ENCODE measurements at places on chromosomes 7 and 10.

- DNase-seq: no peak
These were observed 650.4 kb downstream of the SDK1 start for GRCh38 chr7:3951316-3952055.

- DNase-seq: no peak
These were observed 317.8 kb downstream of the SH2D4B start for GRCh38 chr10:80855348-80855971.

GRCh38 chr7:1255080-1255816, 22.6 kb downstream of the UNCX start:
- no peak for DNase-seq

DNA sequence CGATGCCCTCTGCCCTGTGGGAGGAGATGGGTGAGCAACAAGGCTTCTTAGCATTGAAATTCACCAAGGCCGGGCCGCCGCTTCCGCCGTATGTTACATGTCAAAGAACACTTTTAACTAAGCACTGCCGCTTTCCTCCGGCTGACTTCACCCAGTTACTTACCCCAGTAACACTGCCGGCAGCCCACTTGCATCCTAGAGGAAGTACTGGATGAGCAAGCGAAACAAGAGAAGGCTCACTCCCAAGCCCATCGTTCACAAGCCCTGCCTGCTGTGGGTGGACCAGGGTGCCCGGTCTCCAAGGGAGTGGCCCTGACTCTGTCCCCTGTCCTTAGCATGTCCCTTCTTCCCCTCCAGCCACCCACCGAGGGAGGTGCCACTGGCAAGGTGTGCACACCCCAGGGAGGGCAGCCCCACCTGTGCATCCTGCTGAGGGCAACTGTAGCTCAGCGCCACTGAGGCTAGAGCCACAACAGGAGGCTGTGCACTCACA, 73.1 kb upstream of the EBF3 start:
- DNase-seq: no peak

DNA sequence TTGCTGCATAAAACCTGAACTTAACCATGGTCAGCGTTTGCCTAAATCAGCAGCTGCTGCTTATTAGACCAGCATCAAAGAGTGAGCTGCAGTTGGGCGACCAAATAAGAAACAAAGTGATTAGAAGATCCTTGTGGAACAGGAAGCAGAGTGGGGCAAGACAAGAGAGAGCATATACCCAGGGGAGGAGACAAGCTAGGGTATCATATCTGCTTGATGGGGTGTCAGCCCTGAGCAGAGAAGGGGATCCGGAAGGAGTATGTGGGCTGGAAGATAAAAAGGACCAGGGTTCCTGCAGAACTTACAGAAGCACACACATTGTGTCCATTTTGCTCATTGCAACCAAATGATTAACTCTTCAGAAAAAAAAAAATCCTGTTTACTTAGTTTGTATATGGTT, 213.6 kb downstream of the CELF2 start:
- DNase-seq: no peak

- DNase-seq: no peak
These were observed 48.4 kb upstream of the CRTAC1 start for GRCh38 chr10:98078774-98079173.

- no peak for DNase-seq
These were observed 25.7 kb downstream of the SNX8 start for GRCh38 chr7:2288503-2288902.

- DNase-seq: no peak
These were observed 375.8 kb downstream of the HGF start for GRCh38 chr7:81394029-81394428.

DNA sequence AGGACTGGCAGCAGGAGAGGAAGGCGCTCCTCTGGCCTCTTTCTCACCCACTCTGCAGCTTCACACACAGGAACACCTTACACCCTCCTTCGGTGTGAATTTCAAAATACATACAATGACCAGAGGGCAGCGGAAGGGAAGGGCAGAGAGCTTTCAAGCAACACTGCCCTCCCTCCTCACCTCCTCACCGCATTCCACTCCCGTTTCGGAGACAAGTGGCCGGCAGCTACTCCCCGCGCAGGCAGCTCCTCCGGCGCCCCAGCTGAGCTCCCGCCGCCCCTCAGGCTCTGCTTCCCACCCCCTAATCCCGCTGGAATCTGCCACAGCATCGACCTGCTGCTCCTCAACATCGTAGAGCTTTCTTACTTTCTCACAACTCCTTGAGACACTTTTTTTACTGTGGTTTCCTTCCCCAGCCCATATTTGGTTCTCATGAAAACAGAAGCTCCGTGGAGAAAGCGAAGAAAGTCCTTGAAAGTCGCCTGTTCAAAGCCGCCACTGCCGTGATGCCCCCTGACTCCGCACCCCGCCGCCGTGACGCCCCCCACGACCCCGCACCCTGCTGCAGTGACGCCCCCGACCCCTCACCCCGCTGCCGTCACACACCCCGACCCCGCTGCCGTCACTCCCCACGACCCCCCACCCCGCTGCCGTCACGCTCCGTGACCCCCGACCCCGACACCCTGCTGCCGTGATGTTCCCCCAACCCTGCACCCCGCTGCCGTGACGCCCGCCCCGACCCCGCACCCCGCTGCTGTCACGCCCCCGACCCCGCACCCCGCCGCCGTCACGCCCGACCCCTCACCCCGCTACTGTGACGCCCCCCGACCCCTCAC, 14.6 kb upstream of the GPER1 start:
- no peak for DNase-seq

DNA sequence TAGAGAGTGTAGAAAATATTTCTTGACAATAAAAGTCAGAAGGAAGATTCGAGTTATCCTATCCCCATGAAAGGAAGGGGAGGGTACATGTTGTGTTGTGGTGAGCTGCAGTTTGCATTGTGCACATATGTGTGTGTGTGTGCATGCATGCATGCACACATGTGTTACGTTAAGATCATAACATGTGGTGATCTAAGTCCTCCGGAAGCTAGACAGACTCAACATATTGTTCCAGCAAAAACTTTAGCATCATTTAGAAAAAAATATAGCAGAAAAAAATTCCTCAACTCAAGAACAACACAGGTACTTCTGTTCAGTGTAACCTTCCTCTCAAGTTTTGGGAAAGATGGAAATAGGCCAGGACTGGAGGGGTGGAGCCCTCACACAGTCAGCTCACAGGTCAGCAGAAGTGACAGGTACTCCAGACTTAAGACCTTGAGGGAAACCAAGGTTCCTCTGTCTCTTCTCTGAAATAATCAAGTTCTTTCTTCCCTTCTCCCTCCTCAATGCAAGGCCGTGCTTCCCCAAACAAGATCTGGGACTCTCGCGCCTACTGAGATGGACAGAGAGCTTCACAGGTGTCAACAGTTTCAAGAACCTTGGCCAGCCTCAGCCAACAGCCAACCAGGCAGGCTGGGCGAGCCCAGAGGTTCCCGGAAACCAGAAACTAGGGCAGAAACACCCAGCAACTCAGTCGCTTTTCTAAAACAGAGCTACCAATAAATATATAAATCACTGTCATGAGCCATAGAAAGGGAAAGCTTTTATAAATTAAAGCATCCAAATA, 205.2 kb downstream of the FAM107B start:
- peak; percentile 42 for DNase-seq

DNA sequence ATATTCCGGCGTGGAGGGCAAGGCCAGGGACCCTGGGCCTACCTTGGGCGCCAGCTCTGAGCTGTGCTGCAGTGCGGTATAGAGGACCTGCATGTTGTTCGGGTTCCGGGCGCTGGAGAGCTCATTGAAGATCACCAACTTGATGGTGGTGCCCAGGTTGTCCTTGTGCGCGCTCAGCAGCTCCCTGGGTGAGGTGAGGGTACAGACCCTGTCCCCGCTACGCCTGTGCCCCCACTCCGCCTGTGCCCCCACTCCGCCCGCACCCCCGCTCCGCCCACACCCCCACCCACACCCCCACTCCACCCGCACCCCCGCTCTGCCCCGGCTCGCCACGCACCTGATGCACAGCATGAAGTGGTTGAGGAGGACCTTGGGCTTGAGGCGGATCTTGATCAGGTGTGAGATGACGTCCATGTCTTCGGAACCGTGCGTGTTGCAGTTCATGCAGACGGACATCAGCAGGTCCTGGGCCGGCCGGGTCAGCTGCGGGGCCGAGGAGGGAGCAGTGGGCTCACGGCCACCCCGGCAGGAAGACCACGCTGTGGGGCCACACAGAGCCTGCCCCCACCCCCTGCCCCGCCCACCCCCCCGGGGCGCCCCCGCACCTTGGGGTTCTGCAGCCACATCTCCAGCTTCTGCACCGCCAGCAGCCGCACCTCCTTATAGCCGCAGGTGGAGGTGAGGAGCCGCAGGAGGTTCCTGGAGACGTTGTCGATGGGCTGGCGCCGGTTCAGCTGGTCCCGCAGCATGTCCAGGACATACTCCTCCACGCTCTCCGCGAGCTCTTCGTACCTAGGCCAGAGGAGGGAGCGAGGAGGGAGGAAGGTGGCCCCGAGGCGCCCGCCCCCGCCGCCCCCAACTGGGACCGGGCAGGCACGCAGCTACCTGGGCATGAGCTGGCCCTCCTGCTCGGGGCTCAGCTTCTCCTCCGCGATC, 5.6 kb downstream of the INTS1 start:
- DNase-seq: no peak

DNA sequence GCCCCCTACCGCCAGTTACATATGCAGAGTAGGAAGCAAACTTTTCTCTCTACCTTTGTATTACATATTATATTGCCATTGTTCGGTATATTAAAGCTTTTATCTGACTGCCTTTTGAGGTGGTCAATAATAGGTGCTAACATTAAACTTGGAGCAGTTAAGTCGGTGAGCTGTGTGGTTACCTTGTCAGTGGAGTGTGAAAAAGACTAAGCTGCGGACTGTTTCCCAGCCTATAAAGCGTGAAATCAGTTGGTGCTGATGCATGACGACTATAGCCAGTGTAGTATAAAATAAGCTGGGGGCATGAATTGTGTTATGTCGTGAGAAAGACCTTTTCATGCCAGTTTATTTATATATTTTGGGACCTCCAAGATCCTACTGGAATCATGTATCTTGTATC, 33.7 kb downstream of the R3HCC1L start:
- no peak for DNase-seq

DNA sequence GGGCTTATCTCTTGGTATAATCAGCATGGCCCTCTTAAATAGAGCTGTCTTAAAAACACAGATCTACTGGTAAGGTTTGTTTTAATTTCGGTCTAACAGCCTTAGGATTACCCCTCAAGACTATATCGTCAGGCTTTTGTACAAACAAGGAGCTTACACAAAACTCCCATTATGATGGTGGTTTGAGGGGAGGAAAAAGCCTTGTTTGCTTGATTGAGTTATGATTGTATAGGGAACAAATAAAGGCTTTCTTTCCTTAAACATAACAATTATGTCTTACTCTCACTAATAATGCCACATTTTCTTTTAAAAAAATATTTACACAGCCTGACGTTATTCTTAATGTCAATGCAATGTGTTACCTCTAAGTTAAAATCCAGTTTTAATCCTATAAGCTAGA, 188.8 kb upstream of the TCF7L2 start:
- DNase-seq: no peak

- DNase-seq: no peak
These were observed 69.3 kb upstream of the PHYHIPL start for GRCh38 chr10:59107147-59107546.

- DNase-seq: no peak
These were observed 872.4 kb downstream of the LRMDA start for GRCh38 chr10:76303682-76304316.

DNA sequence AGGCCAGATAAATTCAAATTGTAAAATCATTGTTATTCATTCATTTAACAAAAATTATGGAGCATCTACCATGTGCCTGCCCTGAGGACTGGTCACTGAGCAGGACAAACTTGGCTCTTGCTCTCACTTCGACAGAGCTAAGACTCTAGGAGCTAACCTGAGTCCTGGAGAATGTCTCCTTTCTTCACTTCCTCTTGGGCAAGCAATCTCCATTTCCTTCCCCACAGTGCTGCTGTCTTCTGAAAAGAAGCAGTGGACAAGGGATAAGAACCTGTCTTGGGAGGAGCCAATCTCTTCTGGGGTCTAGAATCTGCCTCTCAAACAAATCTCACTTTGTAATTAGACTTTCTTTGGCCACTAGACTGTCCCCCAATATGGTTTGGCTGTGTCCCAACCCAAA, 76.2 kb upstream of the PLXNA4 start:
- DNase-seq: no peak

- no peak for DNase-seq
These were observed 292.1 kb upstream of the IGFBP3 start for GRCh38 chr7:46213154-46213537.

DNA sequence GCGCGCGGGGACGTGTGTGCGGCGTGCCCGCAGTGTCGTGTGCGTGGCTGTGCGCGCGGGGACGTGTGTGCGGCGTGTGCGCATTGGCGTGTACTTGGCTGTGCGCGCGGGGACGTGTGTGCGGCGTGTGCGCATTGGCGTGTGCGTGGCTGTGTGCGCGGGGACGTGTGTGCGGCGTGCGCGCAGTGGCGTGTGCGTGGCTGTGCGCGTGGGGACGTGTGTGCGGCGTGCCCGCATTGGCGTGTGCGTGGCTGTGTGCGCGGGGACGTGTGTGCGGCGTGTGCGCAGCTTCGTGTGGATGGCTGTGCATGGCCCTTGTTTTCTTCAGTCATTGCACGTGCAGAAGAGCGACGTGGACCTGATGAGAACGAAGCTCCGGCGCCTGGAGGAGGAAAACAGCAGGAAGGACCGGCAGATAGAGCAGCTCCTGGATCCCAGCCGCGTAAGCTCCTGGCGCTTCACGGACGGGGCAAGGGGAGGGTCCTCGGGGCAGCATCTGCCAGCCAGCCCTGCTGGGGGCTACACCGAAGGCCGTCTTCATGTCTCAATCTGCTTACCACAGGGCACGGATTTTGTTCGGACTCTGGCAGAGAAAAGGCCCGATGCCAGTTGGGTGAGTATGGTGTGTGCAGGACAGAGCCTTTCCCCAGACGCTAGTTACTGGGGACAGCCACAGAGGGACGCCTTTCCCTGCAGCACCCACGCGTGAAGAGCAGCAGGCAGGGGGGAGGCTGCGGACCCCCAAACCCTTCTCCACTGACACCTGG, 19.3 kb downstream of the IQCE start:
- no peak for DNase-seq

GRCh38 chr7:2734084-2734686, 46.2 kb downstream of the AMZ1 start:
- DNase-seq: peak; percentile 31

- peak; percentile 8 for DNase-seq
These were observed 124.8 kb downstream of the ADCY1 start for GRCh38 chr7:45699015-45699309.

DNA sequence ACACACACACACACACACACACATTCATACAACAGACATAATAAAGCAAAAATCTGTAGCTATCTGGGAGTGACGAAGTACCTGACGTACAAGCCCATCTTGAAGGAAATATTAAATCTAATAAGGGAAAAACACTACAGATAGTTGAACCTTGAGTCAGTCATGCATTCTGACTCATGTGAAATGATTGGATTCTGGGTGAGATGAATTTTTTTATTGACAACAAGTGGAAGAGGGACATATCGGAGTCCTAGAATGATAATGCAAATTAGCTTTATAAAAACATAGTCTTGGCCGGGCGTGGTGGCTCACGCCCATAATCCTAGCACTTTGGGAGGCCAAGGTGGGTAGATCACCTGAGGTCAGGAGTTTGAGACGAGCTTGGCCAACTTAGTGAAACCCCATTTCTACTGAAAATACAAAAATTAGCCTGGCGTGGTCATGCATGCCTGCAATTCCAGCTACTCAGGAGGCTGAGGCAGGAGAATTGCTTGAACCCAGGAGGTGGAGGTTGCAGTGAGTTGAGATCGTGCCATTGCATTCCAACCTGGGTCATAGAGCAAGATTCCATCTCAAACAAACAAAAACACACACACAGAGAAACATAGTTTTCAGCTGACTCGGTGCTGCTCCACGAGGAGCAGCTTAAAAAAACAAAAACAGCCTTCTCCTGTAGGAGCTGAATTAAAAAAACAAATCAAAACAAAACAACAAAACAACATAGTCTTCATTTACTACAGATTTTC, 154.4 kb upstream of the MKLN1 start:
- DNase-seq: no peak

- no peak for DNase-seq
These were observed 58.1 kb downstream of the PODXL start for GRCh38 chr7:131498237-131498885.
